ENCODE measurements at places on chromosomes 4 and X.

- no peak for DNase-seq
These were observed 4.2 kb upstream of the AFP start for GRCh38 chr4:73431813-73432168.

DNA sequence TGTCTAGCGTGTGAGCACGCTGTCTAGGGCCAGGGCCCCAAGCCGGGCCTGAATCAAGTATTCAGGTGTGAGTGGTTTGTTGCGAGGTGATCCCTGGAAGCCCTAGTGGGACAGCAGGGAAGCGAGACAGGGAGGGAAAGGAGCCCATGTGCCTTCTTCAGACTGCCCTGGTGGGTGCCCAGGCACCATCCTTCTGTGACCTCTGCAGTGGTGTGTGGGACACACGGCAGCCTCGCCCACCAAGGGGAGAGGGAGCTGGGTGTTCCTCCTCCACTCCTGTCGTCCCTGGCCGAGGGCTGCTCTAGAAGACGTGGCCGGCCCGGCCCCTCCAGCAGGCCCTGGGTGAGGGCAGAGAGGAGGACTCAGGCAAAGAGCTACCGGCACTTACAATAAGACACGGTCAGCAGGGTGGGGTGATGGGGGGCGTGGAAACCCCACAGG is 47.4 kb downstream of the HTRA3 start:
- DNase-seq, result no peak

- DNase-seq, result no peak
These were observed 66.9 kb downstream of the SYNPO2 start for GRCh38 chr4:118955515-118955914.

- DNase-seq, result no peak
These were observed 88.2 kb downstream of the TAB3 start for GRCh38 chrX:30800901-30801300.

GRCh38 chrX:40809210-40809609 is 73.9 kb upstream of the MED14 start:
- DNase-seq, result no peak

GRCh38 chr4:16353165-16353564 is 126.9 kb upstream of the TAPT1 start:
- no peak for DNase-seq

DNA sequence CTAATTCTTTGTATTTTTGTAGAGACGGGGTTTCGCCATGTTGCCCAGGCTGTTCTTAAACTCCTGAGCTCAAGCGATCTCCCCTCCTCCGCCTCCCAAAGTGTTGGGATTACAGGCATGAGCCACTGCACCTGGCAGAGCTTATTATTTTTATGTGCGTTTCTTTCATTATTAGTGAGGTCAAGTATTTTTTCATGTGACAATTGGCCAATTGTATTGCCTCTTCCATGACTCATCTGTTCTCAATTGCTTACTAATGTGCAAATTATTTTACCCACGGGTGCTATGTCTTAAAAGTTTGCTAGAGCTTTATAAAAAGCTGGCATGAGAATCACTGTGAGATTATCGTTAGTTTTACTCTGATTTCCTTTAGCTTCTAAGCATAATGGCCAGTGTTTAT is 13.0 kb upstream of the ARX start:
- no peak for DNase-seq

- DNase-seq, result no peak
These were observed 39.1 kb downstream of the VSIG4 start for GRCh38 chrX:66000628-66001272.

- no peak for DNase-seq
These were observed 90.4 kb upstream of the RASGEF1B start for GRCh38 chr4:81562093-81562492.

DNA sequence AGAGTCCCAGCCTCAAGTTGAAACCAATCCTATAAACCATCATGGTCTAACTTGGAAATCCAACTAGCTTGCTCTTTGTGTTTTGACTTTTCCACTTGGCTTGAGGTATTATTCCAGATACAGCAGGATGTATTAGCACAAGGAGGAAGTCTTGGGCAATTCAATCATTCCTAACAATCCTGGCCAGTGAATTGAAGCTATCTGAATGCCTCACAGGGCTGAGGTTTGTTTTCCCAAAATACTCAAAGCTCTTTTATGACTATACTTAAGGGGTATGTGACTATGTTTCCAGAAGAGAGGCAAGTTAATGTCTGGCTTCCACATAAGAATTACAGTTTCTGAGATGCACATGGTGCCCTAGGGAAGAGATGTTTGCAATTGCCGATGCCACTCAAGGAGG is 66.8 kb upstream of the SH3RF1 start:
- DNase-seq, result no peak

DNA sequence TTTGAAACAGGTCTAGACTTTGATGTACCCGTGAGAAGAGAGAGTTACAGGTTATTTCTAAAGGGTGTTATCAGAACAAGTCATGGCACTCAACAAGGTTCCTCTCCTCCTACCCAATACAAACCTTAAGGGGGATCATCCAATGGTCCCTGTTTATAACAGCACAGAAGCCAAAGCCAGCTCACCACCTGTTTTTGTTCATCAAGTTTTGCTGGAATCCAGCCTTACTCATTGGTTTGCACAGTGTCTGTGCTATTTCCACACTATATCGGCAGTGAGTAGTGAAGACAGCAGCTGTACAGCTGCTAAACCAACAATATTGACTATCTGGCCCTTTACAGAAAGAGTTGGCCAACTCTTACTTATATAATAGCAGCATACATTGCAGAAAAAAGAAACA is 262.1 kb upstream of the STS start:
- DNase-seq, result no peak

- DNase-seq, result no peak
These were observed 1018.0 kb upstream of the HS3ST1 start for GRCh38 chr4:12446657-12447185.

- no peak for DNase-seq
These were observed 3.4 kb upstream of the PNMA5 start for GRCh38 chrX:152997337-152997736.

GRCh38 chrX:136112778-136113177 is 34.6 kb upstream of the FHL1 start:
- no peak for DNase-seq
